ENCODE measurements at places on chromosomes 6 and 20.

- DNase-seq, result no peak
Measured at GRCh38 chr6:63943826-63944225, 308.2 kb downstream of the PHF3 start.

DNA sequence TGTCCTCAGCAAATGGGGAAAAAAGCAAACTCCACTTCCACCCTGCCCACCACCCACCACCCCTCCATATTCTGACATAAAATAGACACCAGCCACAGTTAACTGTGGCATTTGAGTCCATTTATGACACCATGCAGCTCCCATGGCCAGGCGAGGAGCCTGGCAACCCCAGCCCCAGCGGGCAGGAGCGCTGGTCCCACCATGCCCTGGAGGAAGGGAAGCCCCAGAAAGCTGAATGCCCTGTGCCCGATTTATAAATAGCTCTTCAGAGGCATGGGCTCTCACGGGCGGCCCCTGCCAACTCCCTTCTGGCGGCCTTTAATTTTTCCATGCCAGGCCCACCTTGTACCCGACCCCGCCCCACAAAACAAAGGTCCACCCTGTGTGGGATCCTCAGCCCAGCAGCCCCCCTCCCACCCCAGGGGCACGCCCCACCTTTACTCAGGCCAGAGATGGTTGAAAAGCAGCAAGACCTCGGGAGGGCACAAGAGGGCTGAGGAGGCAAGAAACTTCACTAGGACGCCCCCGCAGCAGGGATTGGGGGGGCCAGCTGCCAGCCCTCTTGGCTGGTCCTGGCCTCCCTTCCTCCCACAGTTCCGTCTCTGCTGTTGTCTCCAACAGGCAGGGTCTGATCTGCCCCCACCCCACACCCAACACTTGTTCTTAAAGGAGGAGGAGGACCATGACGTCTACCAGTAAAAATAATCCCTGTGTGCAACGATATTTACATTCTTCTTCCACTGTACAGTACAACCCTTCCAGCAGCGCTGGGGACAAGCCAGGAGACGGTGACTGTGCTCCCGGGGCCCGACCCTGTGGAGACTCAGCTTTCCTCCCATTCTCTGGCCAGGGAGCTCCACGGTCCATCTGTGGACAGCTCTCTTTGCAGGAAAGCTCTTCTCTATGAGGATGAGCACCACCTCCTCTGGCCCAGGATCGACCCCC is 115.6 kb upstream of the CDYL start:
- DNase-seq, result no peak

GRCh38 chr6:75906871-75907270 is 157.8 kb downstream of the MYO6 start:
- no peak for DNase-seq

GRCh38 chr20:40414843-40415615 is 274.0 kb downstream of the MAFB start:
- DNase-seq, result no peak

GRCh38 chr20:4040283-4041179 is 25.2 kb upstream of the RNF24 start:
- DNase-seq, result no peak

DNA sequence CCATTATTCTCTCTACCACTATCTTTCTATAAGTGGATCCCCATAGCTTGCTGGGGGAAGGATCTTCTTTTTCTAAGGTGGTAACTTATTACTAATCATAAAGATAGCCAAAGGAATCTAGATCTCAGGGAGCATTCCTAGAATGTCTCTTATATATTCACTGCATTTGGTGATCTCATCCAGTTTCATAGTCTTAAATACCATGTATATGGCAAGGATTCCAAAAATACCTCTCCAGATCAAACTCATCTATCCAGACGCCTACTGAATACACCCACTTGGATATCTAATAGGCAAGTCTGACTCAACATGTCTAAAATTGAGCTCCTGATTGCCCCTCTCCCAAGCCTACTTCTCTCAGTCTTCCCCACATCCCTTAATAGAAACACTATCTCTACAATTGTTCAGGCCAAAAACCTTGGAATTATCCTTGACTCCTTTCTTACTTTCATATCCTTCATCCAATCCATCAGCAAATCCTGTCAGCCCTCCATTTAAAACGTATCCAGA is 264.4 kb downstream of the HACE1 start:
- no peak for DNase-seq
